ENCODE measurements at places on chromosomes 5 and 9. TPM values are rescaled to one million over a fixed set of nuclear protein-coding genes. Genes with fewer than 3 reads are reported as not detected.

Gene NRG2
- 0.24 TPM for total RNA-seq

DNA sequence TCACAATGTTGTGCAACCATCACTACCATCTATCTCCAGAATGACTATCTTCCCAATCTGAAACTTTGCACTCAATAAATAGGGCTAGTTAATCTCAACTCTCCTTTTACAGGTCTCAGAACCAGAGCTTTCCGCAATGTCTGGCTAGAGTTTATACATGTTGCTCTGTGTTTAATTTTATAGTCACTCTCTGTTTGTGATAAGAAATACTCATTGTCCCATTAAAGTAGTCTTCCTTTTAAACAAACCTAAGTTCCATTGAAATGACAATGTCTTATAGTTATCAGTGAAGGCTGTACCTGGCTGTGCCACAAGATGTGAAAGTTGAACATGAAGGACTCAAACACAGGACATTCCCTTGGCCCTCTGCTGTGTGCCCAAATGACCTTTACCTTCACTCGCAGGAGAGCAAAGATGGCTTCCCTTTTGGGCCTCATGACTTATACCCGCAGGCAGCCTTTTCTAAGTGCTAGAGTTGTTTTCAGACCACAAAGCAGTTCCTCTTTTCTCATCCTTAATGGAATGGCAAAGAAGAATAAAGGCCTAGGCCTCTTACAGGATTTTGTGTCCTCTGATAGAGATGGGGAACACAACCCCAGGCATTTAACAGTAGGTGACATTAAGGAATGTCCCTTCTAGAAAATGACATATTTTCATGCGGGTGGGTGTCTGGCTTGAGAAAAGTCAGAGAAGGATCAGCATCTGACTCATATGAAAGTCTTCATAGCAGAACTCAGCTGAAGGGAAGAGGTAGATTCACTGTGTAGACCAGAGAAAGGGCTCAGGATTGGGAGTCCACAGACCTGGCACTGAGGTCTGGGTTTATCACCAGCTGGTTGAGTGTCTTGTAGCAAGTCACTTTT, 69.6 kb upstream of the ATP10B start:
- no peaks in the 10 kb centered on the region for H3K4me1 ChIP-seq
- H3K36me3 ChIP-seq: no peaks in the 10 kb centered on the region

- no peak overlapping the region for H3K4me3 ChIP-seq
- H3K27me3 ChIP-seq: no peaks in the 10 kb centered on the region
- no peak for DNase-seq
- no peaks in the 10 kb centered on the region for H3K36me3 ChIP-seq
- H3K4me1 ChIP-seq: no peaks in the 10 kb centered on the region
- no peak overlapping the region for H3K27ac ChIP-seq
These were observed 100.3 kb downstream of the PJA2 start for GRCh38 chr5:109309326-109310063.

Gene SOX30
- 0.09 TPM for total RNA-seq

- no peaks in the 10 kb centered on the region for H3K36me3 ChIP-seq
- H3K4me3 ChIP-seq: no peak overlapping the region
- H3K27me3 ChIP-seq: peaks cover 7% of the 10 kb centered on the region
- no peak overlapping the region for H3K27ac ChIP-seq
These were observed 36.1 kb downstream of the EXOC3 start for GRCh38 chr5:478982-479535.

DNA sequence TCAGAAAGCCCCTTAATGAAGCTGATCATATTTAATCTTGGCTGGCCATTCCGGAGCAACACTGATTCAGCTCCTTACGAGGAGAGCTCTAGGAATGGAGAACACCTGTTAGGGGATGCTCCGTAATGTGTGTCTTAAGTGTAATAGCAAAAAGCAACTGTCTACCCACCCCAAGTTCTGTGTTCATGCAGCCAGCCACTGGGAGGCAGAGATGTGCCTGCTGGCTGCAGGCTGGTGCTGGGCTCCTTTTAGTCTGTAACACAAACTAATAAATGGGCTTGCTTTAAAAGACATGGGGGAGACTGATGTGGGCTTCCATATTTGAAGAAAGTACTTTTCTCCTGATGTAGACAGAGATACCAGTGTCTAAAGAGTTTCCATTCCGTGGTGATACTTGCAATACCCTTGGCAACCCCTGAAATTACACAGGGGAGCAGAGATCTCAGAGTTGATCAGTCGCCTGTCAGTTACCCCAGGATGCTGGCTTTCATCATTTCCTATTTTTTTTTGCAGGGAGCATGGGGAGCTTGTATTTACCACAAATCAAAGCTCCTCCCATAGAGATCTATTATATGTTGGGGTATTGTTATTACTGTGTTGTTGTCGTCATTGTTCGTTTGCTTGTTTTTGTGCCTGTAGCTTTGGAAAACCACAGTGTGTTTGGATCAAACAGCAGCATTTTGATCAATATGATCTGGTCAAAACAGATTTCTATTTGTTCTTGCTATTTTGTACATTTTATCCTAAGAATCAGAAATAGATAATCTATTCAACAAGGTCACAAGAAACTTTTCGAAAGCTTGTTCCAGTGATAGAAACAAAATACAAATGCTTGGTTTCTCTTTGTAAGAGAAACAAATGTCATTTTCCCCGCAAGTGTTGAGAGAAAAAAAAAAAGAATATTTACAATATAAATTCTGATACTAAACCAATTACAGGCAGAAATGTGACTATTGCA, 65.8 kb downstream of the MTX3 start:
- no peak for DNase-seq
- no peak overlapping the region for H3K4me3 ChIP-seq
- H3K27me3 ChIP-seq: no peaks in the 10 kb centered on the region

All from CD8-positive, alpha-beta memory T cell (primary cell).